Stimulated activated CD8-positive, alpha-beta memory T cell treated with anti-CD3 and anti-CD28 coated beads, Interleukin-2, amount 100 ng/mL, for 1 hour (primary cell): ENCODE measurements at places on chromosomes 3 and 15.

DNA sequence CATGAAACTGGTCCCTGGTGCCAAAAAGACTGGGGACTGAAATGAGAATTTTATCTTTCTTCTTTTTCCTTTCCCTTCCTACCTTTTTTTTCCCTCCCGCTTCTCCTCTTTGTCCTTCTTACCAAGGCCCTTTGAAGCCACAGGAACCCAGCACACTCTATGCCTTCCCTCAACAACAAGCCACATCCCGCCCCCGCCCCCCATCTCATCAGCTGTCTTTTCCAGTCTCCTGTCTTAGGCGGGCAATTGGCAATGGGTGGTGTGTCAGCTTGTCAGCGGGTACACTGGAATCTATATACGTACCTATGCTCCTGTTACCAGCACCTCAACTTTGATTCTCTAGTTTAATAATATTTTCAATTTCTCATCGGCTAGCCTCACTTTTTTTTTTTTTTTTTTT is 56.3 kb upstream of the CHD2 start:
- DNase-seq, result no peak

- DNase-seq, result no peak
Observed at GRCh38 chr3:195834675-195835583, 23.2 kb upstream of the MUC4 start.

GRCh38 chr3:167502401-167502800 is 28.6 kb upstream of the SERPINI2 start:
- DNase-seq, result no peak

- no peak for DNase-seq
Observed at GRCh38 chr15:69591905-69592508, 139.4 kb downstream of the RPLP1 start.

DNA sequence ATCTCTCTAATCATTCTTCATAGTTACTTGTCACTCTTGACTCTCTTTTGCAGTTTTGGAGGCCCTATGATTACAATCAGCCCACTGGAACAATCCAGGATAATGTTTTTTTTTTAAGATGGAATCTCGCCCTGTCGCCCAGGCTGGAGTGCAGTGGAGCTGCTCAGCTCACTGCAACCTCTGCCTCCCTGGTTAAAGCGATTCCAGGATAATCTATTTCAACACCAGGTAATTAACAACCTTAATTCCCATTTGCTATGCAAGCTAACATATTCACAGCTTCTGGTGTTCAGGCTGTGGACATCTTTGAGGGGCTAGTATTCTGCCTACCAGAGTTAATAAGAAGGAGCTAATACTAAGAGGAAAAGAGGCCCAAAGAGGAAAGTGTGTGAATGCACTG is 1.1 kb upstream of the BLOC1S6 start:
- DNase-seq, result no peak

DNA sequence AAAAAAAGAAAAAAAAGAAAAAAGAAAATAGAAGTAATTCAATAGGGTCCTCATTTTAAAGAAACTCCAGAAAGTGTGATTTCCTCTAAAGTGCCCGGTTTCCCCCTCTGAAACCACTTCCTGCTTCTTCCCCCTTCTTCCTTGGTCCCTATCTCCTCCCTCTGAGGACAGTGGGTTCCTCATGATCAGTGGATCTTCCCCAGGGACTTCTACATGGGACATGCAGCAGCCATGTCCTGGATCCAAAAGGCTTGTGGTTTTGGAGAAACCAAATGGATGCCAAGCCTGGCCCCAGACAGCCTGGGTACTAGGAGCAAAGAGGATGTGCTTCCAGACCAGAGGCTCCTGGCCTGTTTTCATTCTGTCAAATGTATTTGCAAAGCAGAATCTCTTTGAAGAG is 26.6 kb upstream of the SMAD6 start:
- no peak for DNase-seq

DNA sequence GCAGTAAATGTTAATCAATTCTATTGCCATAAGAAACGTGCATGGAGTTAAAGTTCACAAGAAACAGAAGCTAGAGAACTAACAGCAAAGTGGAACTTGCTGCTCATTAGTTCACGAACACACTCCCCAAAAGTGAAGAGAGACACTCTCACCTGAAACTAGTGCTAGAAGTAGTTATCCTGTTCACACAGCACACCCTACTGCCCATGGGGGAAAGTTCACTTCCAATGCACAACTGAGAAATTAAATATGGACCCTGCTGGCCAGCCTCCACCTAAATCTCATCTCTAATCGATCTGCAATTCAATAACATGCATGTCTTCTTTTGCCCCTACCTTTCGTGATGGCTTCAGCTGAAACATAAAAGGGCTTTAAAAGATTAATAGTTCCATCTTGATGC is 39.4 kb upstream of the FRMD4B start:
- DNase-seq, result no peak

DNA sequence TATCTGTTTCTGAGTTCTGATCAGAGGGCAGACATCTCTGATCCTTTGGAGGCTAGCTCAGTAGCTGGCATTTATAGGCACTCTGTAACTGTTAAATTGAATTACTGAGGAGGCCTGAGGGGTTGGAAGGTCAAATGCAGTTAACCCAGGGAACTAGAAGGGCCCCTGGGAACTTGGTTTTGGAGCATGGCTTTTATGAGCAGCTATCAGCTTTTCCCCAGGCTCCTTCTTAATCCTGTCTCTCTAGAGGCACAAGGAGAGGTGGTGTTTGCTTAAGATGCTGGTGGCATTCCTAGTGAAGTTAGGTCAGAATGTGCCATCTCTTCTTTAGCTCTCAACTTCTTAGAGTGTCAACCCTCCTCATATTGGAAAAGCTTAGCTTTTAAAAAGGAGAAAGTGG is 128.9 kb downstream of the LPP start:
- no peak for DNase-seq

- DNase-seq, result no peak
Observed at GRCh38 chr15:91967935-91968606, 114.6 kb downstream of the SLCO3A1 start.

GRCh38 chr3:110528305-110529121 is 543.1 kb upstream of the NECTIN3 start:
- no peak for DNase-seq

DNA sequence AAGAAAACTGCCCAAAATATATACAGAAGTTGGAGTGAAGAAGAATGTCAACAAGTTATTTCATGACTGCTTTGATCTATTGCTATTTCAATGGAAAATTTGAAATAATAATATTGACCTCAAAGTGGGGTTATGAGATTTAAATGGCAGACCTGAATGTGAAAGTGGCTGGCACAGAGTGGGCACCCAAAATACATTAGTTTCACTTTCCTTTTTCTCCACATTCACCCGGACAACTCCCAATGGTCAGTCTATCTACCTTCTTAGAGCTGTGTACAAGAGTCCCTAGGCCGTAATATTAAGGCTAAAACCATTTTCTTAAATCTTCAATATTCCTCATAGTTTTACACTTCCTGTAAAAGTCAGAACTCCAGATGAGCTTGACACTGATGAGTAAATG is 61.6 kb upstream of the ETV5 start:
- DNase-seq, result no peak

DNA sequence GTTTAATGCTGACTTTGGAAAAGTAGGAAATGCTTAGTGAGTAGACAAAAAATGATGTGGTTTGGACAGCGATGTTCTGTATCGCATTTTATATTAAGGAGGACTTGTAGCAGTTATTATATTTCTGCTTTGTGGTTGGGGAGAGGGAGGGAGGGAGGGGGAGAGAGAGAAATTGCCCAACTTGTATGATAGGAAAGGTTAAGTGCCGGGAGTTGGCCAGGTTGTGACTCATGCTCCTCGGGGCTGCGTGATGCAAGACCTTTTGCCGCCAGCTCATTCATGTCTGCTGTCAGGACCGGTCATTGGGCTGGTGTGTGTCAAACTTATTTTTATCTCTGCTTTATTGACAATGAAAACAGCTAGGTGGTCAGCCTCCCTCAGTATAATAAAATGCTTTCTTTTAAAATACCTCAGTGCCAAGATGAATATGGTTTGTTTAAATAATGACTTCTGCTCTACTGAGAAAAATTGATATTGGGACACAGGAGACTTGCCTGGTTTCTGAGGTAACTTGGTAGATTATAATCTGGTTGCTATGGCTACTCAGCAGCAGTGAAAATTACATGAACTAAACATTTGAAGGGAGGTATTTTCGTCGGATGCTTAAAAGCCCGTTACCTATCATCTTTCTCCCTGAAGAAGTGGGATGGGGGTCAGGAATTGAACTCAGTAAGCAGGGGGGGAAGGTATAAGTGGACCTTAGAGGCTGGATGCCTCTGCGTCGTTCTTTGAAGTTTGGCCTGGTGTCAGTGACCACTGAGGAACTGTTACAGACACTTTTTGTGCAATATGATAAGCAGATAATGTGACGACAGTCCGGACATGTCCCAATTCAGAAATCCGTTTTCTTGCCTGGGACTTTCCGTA is 90.7 kb downstream of the FNDC3B start:
- DNase-seq, result no peak

GRCh38 chr15:96849271-96849900 is 518.9 kb downstream of the NR2F2 start:
- DNase-seq, result no peak

- DNase-seq, result no peak
Observed at GRCh38 chr3:195815169-195815771, 3.5 kb upstream of the MUC4 start.

DNA sequence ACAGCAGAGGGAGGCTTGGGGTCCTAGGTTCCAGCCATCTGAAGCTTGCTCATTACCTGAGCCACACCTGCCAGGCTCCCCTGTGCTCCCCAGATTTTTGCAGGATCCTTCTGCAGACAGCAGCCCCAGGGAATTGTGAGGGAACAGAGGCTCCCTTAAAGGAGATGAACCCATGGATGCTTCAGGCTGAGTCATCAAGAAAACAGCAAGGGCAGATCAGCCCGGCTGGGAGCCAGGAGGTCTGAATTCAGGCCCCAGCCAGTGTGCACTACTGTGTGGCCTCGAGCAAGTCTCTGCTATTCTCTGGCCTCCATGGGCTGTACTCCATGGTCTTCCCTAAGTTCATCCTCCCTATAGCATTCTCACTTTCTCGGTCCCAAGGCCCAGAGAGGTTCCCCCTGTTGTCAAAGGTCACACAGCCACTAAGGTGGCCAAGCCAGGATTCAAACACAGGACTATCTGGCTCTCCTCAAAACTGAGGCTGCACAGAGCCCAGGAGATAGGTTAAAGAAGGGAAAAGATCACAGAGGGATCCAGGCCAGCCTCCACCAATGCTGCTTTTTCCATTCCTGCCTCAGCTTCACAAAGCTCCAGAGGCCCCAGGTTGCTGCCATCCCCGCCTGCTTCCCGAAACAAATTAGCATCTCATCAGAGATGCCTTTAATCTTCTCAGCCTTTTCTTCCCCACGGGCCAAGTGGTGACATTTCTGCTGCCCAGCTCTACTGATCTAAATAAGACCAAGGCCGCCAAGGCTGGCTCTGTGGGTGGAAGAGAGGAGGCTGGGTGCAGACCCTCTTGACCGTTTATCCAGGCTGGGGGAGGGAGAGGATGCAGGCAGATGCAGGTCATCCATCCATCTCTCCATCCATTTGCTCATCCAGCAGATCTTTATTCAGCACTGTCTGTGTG is 21.2 kb upstream of the GRIP2 start:
- DNase-seq, result no peak

DNA sequence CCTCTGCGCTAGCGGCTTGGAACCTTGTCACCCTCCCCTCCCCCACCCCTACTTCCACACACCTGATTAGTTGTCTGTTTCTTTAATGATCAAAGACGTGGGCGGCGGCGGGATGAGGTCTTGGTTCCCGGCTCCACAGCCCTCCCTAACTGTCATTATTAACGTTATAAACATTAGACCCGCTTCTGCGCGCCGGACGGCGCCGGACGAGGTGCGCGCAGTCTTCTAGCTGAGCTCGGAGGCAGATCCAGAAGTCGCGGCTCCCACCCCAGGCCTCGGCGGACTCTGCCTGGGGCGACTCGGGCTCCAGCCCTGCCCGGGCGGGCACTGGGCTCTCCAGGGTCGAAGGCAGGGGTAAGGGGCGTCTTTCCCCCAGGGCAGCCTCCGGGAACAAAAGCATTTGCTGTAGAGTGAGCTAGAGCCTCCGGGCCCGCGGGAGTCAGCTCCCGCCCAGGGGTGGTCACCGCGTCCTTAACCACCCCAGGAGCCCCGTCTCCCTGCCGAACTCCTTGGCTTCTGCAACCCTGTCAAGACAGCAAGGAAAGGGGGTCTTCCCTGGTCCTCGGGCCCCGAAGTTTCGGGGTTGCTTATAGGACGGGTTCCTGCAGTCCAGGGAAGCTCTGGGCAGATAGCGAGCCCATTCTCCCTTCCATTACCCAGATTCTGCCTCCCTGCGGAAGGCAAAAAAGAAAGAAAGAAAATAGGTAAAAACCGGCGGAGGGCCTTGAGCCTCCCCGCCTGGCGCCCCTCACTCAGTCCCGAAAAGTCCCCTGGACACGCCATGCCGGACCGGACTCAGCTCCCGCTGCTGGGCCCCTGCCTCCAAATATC is 2.2 kb upstream of the ISLR2 start:
- no peak for DNase-seq

- no peak for DNase-seq
Observed at GRCh38 chr3:170644711-170645110, 58.8 kb upstream of the SLC7A14 start.

- no peak for DNase-seq
Observed at GRCh38 chr3:36461597-36461996, 81.3 kb downstream of the STAC start.

- DNase-seq, result no peak
Observed at GRCh38 chr3:182957226-182957625, 23.1 kb downstream of the DCUN1D1 start.

DNA sequence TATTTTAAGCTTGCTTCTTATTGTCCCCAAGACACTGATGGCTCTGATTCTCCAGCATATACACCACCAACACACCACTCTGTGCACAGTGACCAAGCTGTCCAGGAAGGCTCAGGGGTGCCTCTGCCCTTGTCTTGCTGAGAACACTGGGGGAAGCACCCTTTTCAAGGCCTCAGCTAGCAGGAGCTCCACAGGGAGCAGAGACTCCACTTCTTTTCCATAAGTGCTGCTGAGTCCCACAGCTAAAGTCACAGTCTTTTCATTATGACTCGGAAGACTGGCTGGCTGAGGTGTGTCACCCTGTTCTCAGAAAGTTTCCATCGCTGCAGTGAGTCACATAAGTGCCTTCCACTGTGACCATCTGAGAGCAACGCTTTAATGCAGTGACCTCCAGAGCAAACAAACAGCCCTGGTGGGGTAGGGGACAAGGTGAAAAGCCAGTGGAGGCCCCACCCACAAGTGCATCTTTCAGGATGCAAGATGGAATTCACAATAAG is 226.9 kb upstream of the CHRNA7 start:
- DNase-seq, result no peak

DNA sequence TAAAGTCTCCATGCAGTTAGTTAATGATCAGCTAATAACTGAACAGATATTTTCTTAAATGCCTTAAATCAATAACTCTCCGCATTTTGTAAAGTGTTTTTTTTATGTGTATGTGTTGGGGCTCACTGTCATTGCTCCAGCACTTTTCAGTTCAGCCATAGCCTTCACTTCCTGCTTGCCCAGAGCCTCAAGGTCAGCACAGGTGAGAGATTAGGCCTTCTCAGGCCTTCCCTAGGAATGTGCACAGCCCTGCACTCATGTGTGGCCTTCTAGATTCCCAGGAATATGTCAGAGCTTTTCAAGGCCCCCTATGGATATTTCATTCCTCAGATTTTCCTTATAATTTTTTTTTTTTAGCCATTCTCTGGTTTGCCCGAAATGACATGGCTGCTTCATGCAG is 77.6 kb upstream of the MANF start:
- no peak for DNase-seq
